ENCODE measurements at places on chromosomes 12 and 14. TPM values are rescaled to one million over a fixed set of nuclear protein-coding genes. Genes with fewer than 3 reads are reported as not detected.

Gene FAIM2
- 2.8 TPM for total RNA-seq

Gene KRT82
- total RNA-seq: not detected

Gene TMCC3
- 12.4 TPM for total RNA-seq

- H3K4me1 ChIP-seq: peaks cover 3% of the 10 kb centered on the region
- H3K27ac ChIP-seq: no peak overlapping the region
- H3K27me3 ChIP-seq: no peaks in the 10 kb centered on the region
- no peak for DNase-seq
Measured at GRCh38 chr14:23353433-23353780, 720 bp upstream of the SLC22A17 start.

DNA sequence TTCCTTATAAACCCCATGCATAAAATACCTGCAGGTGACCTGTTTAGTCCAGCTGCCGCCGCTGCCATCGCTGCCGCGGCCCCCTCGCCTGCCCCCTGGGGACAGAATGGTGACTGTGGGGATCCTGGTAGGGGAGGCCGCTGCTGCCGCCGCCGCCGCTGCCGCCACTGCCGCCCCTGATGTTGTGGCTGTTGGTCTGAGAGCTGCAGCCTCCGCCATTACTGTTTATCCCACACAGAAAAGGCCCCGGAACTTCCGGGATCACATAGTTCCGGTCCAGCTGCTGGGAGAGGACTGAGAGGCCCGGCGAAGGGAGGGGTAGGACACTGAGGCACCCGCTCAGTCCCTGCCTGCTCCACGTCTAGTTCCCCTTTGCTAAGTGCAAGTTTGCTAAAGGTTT, 244.9 kb downstream of the C12orf50 start:
- H3K27ac ChIP-seq: no peak overlapping the region
- no peaks in the 10 kb centered on the region for H3K27me3 ChIP-seq
- no peak for DNase-seq
- no peak overlapping the region for H3K4me3 ChIP-seq

Gene IFNG-AS1
- total RNA-seq: not detected

Gene CHGA
- total RNA-seq: not detected

Gene KRT81
- total RNA-seq: 5.1 TPM

GRCh38 chr12:68207276-68207675, 18.3 kb downstream of the IL26 start:
- DNase-seq: no peak
- no peaks in the 10 kb centered on the region for H3K36me3 ChIP-seq
- peaks cover 3% of the 10 kb centered on the region for H3K27me3 ChIP-seq
- no peak overlapping the region for H3K4me3 ChIP-seq
- H3K4me1 ChIP-seq: no peaks in the 10 kb centered on the region
- H3K27ac ChIP-seq: no peak overlapping the region

DNA sequence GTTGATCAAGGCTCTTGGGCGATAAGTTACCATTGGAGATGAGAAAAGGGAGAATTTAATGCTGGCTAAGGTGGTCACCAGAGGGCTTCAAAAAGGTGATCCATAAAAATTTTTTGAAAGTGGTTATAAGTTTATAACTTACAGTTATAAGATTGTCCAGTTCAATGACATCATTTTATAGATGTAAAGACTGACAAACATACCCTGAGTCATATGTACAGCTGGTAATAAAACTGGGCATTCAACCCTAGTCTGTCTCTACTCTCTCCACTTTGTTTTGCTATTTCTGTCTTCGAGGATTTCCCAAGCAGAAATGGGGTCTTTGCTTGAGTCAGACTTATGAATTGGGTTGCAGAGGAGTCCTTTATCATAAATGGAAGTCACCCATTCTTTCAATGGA, 454.0 kb downstream of the SOX5 start:
- H3K4me3 ChIP-seq: no peak overlapping the region
- no peaks in the 10 kb centered on the region for H3K36me3 ChIP-seq
- no peak for DNase-seq

- no peak for DNase-seq
- H3K4me1 ChIP-seq: no peaks in the 10 kb centered on the region
- H3K4me3 ChIP-seq: no peak overlapping the region
Measured at GRCh38 chr14:88063811-88064210, 58.9 kb downstream of the GPR65 start.

GRCh38 chr12:106248312-106248845, 559 bp upstream of the CKAP4 start:
- peak overlapping the region; percentile 95 for H3K27ac ChIP-seq
- H3K4me3 ChIP-seq: peak overlapping the region; percentile 75
- no peaks in the 10 kb centered on the region for H3K36me3 ChIP-seq
- no peak for DNase-seq
- H3K27me3 ChIP-seq: no peaks in the 10 kb centered on the region

DNA sequence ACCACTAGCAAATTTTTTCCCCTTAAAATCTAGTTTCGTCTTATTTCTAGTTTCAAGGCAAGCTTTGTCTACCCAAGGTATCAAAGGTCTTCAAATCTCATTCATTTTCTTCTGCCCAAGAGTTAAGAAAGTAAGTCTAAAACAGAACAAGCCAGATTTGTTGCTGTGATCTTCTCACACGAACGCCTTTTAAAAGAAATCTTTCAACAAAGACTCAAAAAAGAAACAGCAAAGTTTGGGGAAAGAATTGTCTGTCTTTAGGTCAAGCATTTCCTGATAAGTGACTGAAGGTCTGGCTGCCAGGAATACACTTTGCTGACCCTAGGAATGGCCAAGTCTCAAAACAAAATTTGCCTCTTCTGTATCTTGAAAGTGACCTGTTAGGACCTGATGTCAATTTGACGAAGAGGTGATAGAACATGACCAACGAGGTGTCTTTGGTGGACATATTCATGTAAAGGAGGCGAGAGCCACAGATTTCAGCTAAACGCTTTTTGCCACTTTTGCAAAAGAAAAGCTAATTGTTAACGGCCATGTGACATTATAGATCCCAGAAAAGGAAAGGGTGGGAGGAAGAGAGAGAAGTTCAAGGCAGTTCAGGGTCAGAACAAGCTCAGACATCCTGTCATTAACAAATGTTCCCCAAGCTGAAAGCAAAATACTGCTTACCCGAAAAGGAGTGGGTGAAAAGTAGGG, 1.7 kb downstream of the CDK17 start:
- H3K27me3 ChIP-seq: no peaks in the 10 kb centered on the region
- DNase-seq: no peak
- H3K27ac ChIP-seq: peak overlapping the region; percentile 97
- H3K4me3 ChIP-seq: peak overlapping the region; percentile 91
- H3K36me3 ChIP-seq: no peaks in the 10 kb centered on the region

DNA sequence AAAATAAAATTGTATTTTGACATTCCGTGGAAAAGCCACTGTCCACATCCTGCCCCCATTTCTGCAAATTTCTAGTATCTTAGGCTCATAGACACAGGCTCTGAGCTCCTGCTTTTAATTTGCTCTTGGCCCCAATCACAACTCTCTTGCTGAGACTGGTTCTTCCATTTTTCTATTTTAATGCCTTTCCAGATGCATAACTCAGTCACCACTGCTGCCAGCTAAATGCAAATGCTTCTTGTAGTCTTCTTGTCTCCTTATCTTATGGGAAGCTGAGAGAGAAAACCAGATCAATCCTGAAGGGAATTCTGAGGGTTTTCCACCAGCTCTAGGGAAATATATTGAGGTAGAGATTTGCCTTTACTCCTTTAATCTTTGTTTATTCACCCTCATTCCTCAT, 149.0 kb downstream of the DHRS2 start:
- H3K4me1 ChIP-seq: no peaks in the 10 kb centered on the region
- H3K27me3 ChIP-seq: no peaks in the 10 kb centered on the region
- no peaks in the 10 kb centered on the region for H3K36me3 ChIP-seq
- no peak overlapping the region for H3K4me3 ChIP-seq

Gene KRT71
- not detected for total RNA-seq

DNA sequence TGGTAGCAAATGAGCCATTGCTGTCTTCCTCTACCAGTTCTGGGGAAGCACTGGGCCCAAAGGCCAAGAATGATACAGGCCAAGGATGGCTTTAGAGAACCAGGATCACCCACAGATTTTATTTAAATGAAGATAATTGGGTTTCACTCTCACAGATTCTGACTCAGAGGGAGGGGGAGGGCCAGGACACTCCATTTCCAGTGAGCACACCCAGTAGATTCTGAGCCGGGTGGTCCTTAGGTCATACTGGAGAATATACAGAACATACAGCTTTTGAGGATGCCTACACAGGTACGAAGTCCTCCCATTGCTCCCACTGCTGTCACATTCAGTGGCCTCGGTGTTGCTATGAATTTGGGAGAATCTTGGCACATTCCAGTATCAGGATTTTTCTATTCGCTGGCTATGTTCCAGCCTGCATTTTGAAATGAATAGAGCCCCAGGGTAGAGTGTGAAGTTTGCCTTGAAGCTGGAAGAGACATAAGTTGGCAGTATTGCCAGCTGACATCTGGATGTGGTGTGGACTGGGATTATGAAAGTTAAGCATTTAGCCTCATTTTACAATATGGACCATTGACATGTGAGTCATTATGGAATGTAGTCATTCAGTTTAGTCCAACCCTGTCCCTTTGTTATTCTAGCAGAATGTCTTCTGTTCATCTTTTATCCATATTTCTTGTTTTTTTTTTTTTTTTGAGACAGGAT, 45.8 kb upstream of the POC1B start:
- H3K27ac ChIP-seq: no peak overlapping the region
- no peaks in the 10 kb centered on the region for H3K4me1 ChIP-seq
- H3K27me3 ChIP-seq: no peaks in the 10 kb centered on the region
- H3K4me3 ChIP-seq: no peak overlapping the region
- no peak for DNase-seq

GRCh38 chr12:48779869-48780268, 9.0 kb downstream of the ADCY6 start:
- DNase-seq: peak; percentile 53
- peak overlapping the region; percentile 96 for H3K27ac ChIP-seq
- peaks cover 26% of the 10 kb centered on the region for H3K36me3 ChIP-seq

- H3K27ac ChIP-seq: no peak overlapping the region
- H3K4me1 ChIP-seq: peaks cover 28% of the 10 kb centered on the region
- no peaks in the 10 kb centered on the region for H3K36me3 ChIP-seq
Measured at GRCh38 chr14:51331486-51332367, 91.7 kb downstream of the TMX1 start.

- no peak for DNase-seq
- no peaks in the 10 kb centered on the region for H3K27me3 ChIP-seq
- H3K36me3 ChIP-seq: no peaks in the 10 kb centered on the region
- no peak overlapping the region for H3K27ac ChIP-seq
- H3K4me1 ChIP-seq: no peaks in the 10 kb centered on the region
Measured at GRCh38 chr14:102249981-102250380, 55.0 kb downstream of the MOK start.

Gene ABCD2
- 1.1 TPM for total RNA-seq

DNA sequence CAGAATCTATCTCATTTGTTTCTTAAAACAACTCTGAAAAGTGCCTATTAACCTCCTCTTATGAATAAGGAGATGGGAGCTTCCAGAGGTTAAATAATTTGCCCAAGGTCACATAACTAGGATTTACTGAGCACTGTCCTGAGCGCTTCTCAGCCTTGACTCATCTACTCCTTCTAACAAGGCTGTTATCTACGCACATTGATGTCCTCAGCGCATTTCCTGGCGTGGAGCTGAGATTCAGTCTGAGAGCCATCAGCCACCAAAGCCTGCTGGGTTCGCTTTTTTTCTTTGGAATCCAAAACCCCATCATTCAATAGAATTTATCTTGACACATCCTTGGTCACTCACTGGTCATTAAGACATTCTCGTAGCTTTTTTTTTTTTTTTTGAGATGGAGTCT, 29.3 kb downstream of the AK7 start:
- no peaks in the 10 kb centered on the region for H3K4me1 ChIP-seq
- H3K36me3 ChIP-seq: no peaks in the 10 kb centered on the region
- H3K27ac ChIP-seq: no peak overlapping the region
- no peak overlapping the region for H3K4me3 ChIP-seq
- no peaks in the 10 kb centered on the region for H3K27me3 ChIP-seq
- DNase-seq: no peak

DNA sequence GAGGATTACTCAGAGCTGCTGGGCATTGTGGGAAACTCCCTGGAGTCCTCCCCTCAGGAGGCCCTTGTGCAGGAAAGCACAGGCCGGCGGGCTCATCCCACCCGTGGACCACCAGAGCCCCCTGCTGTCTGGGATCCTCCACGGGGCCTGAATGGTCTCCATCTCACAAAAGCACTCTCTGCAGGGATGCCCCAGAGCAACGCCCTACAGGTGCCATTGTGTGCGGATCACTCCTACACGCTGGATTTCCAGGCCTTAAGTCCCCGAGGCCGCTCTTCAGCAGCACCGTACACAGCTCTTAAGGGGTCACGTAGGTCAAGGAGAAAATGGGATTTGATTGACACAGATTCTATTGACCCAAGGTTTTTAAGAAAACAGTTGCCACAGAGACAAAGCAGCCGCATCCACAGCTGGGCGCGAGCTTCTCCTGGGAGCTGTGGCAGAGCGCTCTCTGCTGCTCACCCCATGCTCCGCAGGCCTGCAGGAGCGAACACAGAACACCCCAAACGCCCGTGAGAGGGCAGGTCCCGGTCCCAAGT, 36.7 kb upstream of the RIMBP2 start:
- no peaks in the 10 kb centered on the region for H3K4me1 ChIP-seq
- no peak for DNase-seq
- no peaks in the 10 kb centered on the region for H3K27me3 ChIP-seq
- H3K27ac ChIP-seq: no peak overlapping the region
- H3K4me3 ChIP-seq: no peak overlapping the region
- no peaks in the 10 kb centered on the region for H3K36me3 ChIP-seq

DNA sequence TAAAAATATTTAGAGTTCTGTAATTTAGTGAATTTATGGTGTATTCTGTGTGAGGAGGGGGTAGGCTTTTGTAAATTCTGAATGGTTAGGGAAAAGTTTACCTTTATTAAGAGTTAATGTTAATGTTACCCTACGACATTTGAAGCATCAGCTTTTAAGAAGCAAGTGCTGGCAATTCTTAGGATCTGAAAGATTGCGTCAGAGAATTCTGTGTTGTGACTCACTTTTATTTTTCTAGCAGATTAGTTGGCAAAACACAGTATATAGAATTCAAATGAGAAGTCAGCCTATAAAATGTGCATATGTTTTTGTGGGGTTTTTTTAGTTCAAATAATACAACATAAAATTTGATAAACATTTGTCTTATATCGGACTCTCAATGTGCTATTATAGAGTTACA, 97.6 kb downstream of the RAD52 start:
- peak overlapping the region; percentile 37 for H3K27ac ChIP-seq
- DNase-seq: no peak
- peaks cover 65% of the 10 kb centered on the region for H3K4me1 ChIP-seq
- H3K36me3 ChIP-seq: no peaks in the 10 kb centered on the region
- no peaks in the 10 kb centered on the region for H3K27me3 ChIP-seq
- H3K4me3 ChIP-seq: peak overlapping the region; percentile 53

Measured in thoracic aorta (tissue), 2 donors.